Activated B cell treated with CpG ODN at 0.5 μM for 24 hours (primary cell): ENCODE measurements at places on chromosomes 5 and 9.

DNA sequence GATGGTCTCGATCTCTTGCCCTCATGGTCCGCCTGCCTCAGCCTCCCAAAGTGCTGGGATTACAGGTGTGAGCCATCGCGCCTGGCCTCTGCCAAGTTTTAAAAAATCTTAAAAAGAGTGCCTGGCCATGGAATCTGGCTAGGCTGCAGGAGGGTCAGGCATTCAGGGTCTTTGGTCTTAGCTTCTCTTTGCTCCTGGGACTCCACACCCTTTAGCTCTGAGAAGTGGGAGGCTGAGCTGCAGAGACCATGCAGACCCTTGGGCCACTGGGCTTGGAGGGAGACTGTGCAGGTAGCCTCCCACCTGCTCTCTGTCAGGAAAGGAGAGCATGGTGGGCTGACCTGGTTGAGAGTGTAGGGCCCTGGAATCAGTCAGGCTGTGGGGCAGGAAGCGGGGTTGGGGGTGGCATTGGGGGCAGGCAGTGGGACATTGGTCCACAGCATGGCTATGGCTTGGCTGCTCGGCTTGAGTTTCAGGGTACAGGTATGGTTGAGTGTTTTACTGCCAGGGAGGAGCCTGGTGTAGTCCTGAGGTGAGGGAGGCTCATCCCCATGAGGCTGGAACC, 20.8 kb downstream of the PHF2 start:
- no peak for DNase-seq

DNA sequence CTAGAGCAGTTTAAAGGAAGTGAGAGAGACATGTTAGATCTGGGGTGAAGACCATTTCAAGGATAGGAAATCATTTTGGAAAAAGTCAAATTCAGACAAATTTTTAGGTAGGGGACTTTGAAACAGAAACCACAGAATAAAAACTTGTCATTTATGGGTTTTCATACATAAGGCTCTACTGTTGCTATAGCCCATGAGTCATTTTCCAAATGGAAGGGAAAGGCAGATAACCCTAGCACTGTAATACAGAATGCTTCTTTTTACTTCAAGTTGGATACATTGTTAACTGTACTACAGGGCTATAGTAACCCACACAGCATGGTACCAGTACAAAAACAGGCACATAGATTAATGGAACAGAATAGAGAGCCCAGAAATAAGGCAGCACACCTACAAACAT, 455.4 kb downstream of the EBF1 start:
- no peak for DNase-seq

- DNase-seq: no peak
Measured at GRCh38 chr9:92276331-92277032, 17.0 kb downstream of the IARS1 start.

DNA sequence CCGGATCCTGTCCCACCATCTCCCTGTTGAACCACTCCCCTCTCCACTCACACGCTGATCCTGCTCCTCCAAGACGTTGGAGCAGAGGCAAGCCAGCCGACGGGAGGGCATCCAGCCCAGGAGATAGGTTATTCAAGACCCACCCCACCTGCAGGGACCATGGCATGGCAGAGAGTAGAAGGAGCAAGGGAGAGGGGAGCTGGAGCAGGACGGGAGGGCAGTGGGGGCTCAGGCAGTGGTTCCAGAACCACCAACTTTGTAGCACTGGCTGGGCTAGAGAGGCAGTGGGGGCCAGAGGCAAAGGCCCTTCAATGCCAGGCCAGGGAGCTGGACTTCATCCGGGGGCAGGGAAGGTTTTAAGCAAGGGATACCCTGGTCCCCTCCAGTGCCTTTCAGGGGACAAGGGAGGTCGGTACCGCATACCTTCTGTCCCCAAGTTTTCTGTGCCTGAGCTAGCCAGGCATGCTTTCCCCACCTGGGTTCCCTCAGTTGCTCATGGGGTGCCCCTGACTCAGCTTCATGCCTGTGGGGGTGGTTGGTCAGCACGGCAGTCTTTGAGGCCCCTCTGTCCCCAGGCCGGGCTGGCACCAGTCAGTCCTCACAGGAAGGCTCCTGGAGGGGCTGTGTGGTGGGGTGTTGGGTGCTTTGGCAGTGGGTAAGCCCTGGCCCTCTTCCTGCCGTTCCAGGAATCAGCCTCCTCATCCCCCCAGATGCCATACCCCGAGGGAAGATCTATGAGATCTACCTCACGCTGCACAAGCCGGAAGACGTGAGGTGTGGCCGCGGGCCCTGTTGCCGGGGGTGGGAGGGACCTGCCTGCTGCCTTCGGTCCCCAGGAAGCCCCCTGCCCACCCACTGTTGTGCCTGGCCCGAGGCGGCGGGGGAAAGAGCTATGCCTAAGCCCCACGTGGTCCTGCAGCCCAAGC, 22.4 kb downstream of the HK3 start:
- DNase-seq: no peak

- DNase-seq: no peak
Measured at GRCh38 chr9:78663369-78663768, 366.4 kb downstream of the PSAT1 start.

- no peak for DNase-seq
Measured at GRCh38 chr9:6716766-6717165, 41.0 kb upstream of the KDM4C start.

- DNase-seq: no peak
Measured at GRCh38 chr5:124162767-124163532, 583.5 kb downstream of the ZNF608 start.

DNA sequence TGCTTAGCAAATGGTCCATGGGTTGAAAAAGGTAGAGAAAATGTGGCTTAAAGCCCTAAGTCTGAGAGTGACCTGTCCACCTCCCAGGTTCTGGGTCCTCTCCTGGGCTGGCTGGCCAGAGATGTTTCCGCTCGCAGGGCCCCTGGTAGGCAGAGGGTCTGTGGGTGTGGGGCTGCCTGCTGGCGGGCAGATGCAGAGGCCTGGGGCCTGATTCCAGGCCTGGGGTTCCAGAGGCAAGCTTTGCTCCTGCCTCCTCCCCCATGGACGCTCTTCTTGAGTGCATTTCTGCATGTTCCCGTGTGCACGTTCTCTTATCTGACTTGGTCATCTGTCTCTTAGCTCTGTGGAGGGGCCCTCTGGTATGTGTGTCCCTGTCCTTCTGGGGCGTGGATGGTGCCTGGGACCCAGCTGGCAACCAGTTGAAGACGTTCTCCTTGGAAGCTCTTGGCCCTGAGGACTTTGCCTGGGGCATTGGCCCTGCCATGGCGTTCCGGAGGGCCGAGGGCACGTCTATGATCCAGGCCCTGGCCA, 3.8 kb downstream of the MIGA2 start:
- no peak for DNase-seq

DNA sequence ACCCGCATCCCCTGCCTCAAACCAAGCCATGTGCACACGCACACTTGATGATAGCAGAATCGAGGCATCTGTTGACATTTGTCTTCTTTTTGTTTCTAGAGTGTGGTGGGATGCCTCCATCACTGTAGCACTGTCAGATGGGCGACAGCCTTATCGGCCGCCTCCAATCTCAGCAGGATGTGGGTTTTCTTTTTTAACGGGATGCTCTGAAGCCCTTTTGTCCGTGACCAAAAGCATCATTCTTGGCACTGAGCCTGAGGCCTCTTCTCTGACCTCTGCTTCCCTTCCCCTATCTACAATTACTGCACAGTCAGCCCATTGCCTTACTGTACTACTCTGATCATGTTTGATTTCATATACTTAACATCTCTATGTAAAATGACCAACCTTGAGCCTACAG, 78.3 kb downstream of the LMNB1 start:
- no peak for DNase-seq

GRCh38 chr9:99896119-99896518, 10.3 kb upstream of the STX17 start:
- DNase-seq: no peak

- no peak for DNase-seq
Measured at GRCh38 chr9:125646621-125647100, 60.3 kb downstream of the MAPKAP1 start.

GRCh38 chr5:171498166-171498565, 78.7 kb downstream of the FGF18 start:
- DNase-seq: no peak

DNA sequence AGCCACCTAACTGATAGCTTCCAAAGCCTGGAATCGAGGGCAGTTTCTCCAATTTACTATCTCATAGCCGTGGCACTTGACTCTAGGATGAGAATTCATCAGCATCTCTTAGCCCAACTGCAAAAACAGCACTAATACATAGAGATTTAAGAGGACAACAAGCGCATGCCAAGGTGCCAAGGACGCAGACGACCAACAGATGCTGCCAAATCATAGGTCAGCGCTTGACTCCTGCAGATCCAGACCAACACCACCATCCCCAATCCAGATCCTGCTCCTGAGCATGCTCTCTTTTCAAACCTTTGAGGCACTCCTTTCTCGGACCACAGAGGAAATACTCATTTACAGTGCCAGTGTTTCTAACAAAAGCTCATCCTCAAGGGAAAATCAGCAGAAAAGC, 24.6 kb downstream of the NRG2 start:
- DNase-seq: no peak

GRCh38 chr5:139924294-139925215, 118.5 kb downstream of the NRG2 start:
- DNase-seq: no peak

DNA sequence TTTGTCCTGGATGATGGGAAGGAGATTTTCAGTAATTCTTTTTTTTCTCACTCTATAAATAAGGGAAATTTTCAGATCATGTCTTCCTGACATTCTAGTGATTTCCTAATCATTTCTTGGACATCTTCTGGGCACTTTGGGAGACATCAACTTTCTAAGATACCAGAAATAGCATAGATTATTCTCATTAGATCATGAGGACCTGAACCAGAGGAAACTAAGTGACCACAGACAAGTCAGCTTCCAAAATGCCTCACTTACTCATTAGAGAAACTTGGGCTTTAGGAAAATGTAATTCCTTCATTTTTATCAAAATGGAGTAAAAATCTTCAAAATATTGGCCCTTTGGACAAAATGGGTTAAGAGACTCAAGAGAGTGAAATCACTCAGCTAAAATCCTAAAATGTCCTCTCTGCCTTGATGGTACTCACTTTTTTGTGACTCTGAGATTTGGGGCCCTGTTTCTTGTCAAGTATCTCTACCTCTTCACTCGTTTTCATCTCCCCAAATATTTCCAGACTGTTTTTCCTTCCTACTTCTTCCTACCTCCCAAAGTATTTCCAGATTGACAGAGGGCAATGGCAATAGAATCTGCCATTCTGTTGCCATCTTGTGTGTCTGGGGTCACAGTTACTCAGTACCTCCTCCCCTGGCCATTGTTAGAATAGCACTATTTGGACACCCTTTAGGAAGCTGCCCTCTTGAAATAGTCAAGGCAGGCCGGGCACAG, 194.5 kb downstream of the NR3C1 start:
- no peak for DNase-seq

GRCh38 chr5:88979244-88979643, 96.3 kb upstream of the MEF2C start:
- no peak for DNase-seq

DNA sequence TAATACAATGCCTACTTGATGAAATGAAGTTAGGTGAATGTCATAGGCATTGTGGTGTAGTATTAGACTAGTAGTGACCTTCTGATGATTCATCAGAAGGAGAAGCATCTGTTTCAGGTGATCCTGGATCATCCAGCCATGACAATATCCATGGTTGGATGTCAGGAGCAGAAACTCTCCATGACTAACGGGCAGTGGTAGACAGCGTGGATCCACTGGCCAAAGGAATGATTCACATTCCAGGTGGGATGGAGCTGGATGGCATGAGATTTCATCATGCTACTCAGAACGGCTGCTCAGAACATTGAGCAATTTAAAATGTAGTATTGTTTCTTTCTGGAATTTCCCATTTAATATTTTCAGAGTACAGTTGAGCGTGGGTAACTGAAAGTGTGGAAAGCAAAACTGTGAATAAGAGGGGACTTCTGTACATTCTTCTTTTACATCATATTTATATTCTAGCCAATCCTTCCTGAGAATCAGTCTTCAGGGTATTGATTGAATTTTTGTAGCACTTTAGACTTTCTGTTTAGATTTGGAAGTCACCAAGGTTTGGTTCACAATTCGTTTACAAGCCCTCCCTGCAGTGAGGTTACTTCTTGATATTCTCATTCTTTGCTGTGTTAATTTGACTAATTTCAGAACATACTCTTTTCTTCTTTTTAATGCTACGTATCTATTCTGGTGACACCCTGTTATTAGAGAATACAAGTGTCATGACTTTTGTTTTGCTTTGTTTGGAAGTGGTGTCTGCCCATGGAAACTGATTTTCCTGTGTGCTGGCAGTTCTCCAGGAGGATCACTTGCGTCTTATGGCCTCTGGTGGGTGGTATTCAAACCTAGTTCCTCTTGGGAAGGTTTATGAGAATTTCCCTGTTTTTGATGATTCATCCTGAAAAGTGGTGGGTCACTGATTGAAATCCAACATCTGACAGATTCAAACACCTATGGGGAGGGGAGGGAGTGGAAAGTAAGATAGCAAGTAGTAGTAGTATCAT, 12.2 kb upstream of the CLINT1 start:
- DNase-seq: no peak
